SHP77 treated with DMSO at 0.1 percent for 48 hours (cell line): ENCODE measurements at places on chromosomes 7 and 10.

DNA sequence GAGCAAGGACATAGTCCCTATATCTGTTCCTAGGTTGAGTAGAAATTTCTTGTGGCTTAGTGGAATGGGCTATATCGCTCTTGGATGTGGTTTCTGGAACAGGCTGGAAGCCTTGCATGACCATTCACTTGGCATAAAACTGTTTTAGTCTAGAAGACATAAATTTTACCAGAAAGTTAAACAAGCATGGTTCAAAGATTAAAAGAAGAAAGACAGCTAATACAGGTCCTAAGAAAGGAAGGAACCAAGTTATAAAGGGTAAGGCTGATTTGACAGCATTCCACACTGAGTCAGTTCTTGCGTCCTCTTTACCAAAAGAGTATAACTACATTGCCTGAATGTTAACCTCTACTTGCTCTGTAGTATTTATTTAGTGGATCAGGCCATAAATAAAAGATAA, 724.2 kb downstream of the SORCS1 start:
- no peak for DNase-seq

DNA sequence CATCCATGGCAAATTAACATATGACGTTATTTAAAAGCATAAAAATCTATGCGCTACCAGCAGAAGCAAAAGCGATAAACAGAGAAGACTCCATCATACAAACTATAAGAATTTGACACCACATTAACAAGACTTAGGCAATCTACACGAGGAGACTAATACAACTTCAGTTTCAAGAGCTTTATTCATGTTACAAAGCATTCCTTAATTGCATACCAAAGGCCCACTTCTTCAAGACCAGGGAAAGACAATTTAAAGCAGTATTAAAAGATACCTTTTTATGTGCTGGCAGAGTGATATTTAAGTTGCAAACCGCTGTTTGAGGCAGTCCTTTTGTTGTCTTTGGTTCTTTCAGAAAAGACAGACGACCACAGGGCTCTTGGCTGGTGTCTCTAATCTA, 176.0 kb upstream of the CCDC6 start:
- DNase-seq: no peak

- DNase-seq: peak; percentile 8
Observed at GRCh38 chr10:86585037-86585929, 63.7 kb upstream of the WAPL start.

DNA sequence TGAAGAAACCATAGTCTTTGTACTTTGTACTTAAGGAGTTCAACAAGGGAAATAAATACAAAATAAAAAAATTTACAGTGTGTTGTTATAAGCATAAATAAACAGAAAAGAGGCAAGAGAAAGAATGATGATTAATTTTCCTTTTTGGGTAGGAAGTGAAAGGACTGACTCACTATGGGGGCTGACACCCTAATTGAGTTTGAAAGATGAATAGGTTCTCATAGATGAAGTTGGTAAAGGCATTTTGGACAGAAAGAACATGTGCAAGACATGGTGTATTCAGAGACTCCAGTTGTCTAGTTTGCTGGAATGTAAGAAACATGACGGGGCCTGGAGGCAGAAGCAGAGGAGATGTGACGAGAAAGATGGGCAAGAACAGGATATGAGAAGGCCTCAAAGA, 83.7 kb downstream of the VPS50 start:
- DNase-seq: no peak

- DNase-seq: no peak
Observed at GRCh38 chr7:98315318-98315993, 34.0 kb downstream of the BRI3 start.

DNA sequence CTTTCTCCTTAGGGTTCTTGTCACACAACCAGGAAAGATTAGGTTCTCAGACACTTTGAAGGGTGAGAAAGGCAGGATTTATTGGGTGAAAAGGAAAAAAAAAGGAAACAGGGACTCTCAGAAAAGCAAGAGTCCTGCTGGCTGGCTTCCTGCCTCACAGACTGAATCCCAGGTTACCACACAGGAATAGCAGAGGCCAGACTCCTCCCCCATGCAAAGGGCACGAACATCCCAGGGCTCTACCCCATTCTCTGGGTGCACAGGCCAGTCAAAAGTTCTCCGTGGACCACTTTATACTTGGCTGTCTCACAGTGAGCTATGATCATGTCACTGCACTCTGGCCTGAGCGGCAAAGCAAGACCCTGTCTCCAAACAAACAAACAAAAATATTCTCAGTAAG, 42.6 kb downstream of the HOXA1 start:
- DNase-seq: no peak

DNA sequence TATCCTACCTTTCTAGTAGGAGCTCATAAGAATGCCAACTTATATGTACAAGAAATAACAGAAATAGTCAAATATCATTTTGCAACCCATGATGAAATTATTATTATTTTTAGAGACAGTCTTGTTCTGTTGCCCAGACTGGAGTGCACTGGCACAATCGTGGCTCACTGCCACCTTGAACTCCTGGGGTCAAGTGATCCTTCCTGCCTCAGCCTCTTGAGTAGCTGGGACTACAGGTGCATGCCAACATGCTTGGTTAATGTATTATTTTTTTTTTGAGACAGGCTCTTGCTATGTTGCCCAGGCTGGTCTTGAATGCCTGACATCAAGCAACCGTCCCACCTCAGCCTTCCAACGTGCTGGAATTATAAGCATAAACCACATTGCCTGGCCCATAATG, 44.8 kb downstream of the TNPO3 start:
- no peak for DNase-seq

- DNase-seq: no peak
Observed at GRCh38 chr7:35012160-35012559, 25.1 kb downstream of the DPY19L1 start.

- DNase-seq: no peak
Observed at GRCh38 chr10:31345886-31346285, 26.9 kb downstream of the ZEB1 start.

DNA sequence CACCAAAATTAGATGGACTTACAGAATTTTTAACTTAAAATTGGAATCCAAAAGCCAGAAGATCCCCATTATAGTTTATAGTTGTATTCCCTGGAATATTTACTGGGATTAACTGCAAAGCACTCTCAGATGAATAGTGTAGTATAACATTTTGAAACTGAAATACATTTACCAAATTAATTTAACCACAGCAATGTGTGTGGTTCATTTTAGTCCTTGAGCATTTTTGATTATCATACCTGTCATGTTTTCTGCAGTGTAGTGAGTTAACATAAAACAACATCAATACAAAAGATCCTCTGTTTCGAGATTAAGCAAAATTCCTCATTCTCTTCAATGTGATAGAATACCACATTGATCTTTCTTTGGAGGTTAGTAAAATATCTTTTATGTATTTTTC, 3.7 kb downstream of the VIM start:
- no peak for DNase-seq

DNA sequence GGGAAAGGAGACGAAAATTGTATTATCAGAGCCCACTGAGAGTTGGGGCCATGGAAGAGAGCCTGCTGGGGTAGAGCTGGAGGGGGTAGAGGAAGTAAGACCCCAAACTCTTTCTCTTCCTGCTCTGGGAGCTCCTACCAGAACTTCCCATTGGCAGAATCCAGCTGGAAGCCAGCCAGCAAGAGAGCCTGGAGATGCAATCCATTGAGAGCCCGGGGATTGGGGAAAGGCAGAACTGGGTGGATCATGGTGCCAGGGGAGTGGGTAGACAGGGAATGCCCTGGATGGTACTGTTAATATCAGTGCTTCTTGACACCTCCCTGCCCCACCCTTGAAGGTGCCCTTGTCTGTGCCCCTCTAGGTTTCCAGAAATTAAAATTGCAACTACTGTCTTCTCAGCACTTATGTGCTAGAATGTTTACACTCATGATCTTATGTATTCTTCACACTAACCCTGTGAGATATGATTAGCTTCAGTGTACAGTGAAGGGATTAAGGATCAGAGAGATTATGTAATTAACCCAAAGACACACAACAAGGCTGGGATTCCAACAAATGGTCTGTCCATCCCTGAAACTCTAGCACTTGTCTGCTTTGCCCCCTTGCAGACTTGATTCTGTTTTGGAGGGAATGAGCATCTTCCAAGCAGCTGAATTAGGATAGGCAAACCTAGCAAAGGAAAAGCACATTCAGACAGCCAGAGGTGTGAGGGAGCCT, 154.1 kb downstream of the C10orf105 start:
- DNase-seq: no peak

- DNase-seq: peak; percentile 56
Observed at GRCh38 chr10:22988581-22989360, 60.9 kb downstream of the ARMC3 start.

DNA sequence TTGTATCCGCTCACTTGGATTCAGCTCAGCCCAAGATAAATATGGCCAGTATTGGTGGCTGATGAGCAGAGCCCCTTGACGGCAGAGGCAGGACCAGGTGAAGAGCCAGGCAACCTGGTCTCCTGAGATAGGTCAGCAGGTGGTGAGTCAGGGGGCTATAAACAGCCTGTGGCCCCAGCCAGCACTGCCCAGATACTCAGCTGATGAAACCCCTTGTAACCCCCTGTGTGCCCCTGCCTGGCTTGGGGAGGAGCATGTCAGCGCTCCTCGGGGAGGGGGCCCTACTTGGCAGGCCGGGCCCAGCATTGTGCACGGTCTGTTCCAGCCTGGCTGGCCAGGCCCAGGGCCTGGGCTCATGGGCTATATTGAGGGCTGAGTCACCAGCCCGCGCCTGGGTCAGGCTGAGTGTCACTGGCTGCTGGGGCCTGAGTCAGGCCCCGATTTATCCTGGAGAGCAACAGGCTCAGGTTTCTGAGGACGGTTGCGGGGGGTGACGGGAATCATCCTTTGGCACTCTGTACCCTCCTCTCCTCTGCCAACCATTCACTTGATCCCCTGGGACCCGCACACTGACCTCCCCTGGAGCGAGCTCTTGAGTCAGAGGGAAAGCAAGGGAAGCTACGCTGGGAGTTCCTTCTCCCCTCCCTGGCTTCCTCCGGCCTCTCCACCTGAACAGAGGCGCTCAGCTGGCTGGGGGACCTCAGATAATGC, 2.8 kb upstream of the FLNC start:
- no peak for DNase-seq

DNA sequence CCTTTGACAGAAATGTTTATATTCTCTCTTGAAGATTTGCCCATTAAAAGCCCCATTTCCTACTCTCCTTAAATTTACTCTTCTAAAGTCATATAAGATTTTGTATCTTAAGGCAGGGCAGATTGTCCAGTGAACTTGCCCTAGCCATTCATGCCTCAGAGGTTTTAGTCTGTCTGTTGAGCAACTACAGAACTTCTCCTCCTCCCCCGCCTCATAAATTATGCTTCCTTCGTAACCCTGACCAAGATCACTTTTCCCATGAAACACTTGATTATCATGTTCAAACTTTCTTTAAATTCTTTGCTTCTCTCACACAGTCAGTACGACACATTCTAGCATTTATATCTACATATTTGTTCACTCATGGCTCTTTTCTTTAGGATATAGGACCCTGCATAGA, 621.3 kb downstream of the ANKRD7 start:
- no peak for DNase-seq

GRCh38 chr10:51759896-51760534, 60.6 kb upstream of the CSTF2T start:
- no peak for DNase-seq

GRCh38 chr10:103854265-103854685, 1.1 kb downstream of the SH3PXD2A start:
- no peak for DNase-seq

DNA sequence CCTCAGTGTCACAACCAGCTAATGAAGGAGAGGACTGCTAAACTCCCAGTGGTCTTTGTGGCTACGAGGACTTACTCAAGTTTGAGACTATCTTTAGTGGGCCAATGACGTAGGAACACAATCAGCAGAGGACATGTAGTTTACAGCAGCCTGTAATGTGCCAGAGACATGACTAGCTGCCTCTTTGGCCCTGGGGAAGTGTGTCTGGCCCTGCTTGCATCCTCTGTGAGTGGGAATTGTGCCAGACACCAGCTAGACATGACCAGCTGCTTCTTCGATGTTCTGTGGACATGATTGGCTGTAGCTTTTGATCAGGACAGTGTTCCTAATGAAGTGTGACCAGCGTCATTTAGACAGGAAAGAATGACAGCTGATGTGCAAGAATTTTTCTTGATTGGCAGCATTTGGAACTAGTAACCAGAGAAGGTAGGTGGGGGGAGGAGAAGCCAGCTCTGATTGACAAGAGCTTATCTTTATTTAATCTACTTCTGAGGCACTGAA, 141.7 kb downstream of the AUTS2 start:
- DNase-seq: peak; percentile 54
